Suprapubic skin (tissue), 4 donors: ENCODE measurements at places on chromosomes 7 and 10.

DNA sequence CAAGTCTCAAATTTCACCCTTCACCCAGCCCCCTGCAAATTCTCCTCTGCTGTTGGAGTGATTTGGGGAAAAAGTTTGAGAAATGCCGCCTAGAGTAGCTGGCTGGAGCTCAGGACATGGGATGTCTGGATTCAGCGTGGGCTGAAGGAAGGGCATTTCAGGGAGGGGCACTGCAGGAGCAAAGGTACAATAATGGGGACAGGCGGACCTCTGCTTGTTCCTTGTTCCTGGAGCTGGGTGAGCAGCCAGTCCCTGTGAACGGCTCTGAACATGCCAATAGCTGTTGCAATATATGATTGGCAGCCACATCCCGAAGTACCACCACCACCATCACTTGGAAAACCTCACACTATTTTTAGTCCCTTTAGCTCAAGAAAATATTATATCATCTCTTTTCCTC, 23.4 kb downstream of the ADRA2A start:
- DNase-seq = no peak

- DNase-seq = no peak
Measured at GRCh38 chr10:62073429-62073828, 171.9 kb downstream of the ARID5B start.

DNA sequence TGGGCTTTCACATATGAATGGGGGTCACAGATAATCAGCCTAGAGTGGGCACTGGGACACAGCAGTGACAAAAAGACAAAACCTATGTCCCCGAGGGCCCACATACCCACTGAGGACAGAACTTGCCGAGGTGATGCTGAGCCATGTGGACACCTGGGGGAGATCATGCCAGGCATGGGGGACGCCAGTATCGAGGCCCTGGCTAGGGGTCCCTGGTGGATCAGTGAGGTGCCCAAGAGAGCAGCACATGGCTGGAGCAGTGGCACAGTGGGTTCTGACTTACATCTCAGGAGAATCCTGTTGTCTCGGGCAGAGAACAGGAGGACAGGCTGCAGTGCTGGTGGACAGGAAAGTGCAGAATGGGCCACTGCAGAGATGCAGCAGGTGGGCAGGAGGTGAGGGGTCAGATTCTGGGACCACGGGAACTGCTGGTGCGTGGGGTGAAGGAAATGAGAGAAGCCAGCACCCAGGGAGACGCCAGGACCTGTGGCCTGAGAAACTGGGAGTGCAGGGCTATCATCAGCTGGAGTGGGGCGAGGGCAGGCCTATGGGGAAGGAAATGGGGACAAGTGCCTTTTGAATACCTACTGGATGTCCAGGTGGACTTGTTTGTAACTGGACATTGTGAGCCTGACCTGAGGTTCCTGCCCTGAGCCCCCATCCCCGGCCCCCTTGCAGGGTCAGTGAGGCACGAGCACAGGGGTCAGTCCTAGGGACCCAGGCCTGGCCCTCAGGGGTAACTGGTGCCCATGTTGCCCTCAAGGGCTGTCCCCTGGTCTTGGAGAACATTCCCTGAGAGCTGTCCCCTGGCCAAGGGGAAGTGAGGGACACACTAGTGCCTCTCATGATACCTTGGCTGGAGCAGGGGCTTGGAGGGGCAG, 91.2 kb upstream of the RET start:
- no peak for DNase-seq

DNA sequence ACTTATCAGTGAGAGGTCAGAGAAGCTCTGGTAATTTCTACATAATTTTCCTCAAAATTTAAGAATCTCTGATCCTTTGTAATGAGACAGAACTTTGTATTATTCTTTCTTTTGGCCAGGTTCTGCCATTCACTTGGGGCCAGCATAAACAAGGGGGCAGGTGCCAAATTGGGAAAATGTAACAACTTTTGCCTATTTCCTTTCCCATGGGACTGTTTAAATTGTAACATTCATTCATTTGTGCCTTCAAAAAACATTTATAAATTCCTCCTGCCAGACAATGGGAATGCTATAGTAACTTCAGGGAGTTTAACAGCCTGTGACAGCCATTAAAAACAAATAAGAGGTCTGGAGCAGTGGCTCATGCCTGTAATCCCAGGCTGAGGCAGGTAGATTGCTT, 12.4 kb downstream of the DYNC1I1 start:
- DNase-seq = no peak

DNA sequence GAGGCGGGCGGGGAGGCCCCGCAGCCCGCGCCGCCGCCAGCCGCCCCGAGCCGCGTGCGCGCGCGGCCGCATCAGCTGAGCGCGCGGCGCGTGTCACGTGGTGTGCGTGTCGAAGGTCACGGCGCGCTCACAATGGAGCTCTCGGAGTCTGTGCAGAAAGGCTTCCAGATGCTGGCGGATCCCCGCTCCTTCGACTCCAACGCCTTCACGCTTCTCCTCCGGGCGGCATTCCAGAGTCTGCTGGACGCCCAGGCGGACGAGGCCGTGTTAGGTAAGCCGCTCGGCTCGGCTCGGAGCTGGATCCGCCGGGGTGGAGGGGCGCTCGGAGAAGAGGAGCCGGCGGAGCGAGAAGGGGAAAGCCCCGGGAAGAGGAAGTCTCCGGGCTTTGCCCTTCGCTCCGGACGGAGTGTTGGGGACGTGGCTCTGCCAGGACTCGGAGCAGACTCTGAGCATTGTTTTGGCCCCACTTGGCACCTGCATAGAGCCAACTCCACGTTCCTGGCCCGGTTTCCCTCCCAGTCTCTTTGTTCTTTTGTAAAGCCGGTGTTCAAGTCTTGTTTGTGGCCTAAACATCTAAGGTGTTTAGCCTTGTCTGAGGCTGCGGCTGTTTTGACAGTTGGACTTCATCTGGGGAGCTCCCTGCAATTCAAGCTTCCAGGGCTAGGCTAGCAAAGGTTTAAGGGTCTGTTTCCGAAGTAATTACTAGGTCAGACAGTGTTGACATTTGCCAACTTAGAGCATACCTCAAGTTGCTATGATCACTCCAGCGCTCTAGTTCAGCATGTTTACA, at the start of gene COMMD3:
Gene COMMD3, plus strand, starts transcription at position 103 of the 790 bp plus-strand sequence. Its CDS starts 30 bp downstream, at position 133.
- peak; percentile 95 for DNase-seq

DNA sequence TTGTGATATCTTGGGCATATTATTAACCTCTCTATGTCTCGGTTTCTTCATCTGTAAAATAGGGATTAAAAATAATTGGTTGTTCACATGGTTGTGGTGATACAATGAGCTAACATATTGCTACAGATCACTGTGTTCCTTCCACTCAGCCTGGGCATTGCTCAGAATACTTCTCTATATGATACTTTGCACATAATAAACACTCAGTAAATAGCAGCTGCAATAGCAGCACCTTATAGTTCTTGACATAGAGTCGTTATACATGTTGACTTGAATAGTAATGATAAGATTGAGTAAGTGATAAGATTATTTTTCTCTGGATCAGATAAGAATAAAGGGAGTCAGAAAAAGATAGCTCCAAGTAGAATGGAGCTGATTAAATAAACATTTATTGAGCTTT, 42.3 kb downstream of the PTTG1IP2 start:
- no peak for DNase-seq

- no peak for DNase-seq
Measured at GRCh38 chr7:40231796-40232195, 97.0 kb downstream of the SUGCT start.
